ENCODE measurements at places on chromosomes 16 and 17.

- DNase-seq = no peak
These were observed 3.0 kb downstream of the METRNL start for GRCh38 chr17:83082424-83082823.

- no peak for DNase-seq
These were observed 851 bp downstream of the EDC4 start for GRCh38 chr16:67873435-67874370.

- DNase-seq = peak; percentile 46
These were observed 11.7 kb downstream of the GJD3 start for GRCh38 chr17:40352779-40353394.

DNA sequence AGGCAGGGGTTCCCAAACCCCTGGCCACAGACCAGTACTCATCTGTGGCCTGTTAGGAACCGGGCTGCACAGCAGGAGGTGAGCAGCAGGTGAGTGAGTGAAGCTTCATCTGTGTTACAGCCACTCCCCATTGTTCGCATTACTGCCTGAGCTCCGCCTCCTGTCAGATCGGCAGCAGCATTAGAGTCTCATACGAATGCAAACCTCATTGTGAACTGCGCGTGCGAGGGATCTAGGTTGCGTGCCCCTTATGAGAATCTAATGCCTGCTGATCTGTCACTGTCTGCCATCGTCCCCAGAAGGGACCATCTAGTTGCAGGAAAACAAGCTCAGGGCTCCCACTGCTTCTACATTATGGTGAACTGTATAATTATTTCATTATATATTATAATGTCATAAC lies 25.1 kb upstream of the RMI2 start:
- DNase-seq = no peak

- DNase-seq = peak; percentile 61
These were observed 108.5 kb upstream of the CCL2 start for GRCh38 chr17:34146440-34147043.

GRCh38 chr17:19540706-19541370 lies 7.2 kb downstream of the SLC47A1 start:
- no peak for DNase-seq

- DNase-seq = no peak
These were observed 45.6 kb downstream of the PRMT7 start for GRCh38 chr16:68356249-68356918.

GRCh38 chr17:11598274-11599221 lies at the start of gene DNAH9:
Gene DNAH9 (plus strand): TSS chr17:11598470. CDS start chr17:11598499, 29 bp downstream.
- DNase-seq = peak; percentile 98

DNA sequence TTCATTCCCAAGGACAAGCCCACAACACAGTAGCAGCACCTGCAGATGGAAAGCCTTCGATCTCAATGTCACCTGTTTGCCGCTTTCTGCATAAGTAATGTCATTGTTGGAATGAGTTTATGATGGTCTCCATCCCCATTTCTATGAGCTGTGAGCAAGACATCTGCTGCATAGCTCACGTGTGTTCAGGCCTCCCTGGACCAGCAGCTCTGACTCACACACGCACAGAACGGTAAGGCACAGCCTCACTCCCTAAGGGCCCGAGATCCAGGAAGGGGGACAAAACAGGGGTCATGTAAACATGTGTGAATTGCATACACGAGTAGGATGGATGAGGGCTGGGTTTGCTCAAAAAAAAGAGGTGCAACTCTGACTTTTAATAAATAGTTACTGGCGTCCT lies 223.1 kb downstream of the SOX9 start:
- no peak for DNase-seq

DNA sequence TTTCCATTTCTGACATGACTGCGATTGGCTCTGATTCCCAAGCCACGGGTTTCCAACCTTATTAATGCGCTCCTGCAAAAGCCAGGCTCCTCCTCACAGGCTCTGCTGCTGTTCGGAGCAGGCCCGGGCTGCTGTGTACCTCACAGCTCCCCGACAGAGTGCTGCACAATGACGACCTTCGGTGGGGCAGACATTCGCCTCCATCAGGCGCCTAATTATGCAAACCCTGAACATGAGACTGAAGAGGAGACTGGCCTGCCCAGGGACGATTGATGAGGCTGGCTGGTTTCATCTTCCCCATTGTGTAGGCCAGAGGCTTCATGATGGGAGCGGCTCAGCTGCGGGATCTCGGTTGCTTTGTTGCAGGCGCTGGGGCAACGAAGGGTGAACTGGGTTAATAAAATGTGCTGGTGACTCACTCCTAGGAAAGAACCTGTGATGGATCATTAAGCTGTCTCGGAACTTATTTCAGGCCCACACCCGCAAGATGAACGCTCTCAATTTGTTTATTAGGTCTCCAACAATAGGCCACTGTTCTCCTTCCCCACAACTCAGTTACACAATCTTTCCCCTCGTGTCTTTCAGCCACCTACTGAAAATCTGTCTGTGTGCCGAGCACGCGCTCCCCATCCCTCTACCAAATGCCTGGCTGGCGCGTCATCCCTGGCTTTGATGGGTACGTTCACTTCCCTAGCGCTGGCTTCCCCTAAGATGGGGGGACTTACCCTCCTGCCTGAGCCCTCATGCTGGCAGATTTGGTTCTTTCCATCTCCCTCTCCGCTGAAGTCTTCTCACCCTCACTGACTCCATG lies 27.2 kb upstream of the TOB1 start:
- peak; percentile 94 for DNase-seq

DNA sequence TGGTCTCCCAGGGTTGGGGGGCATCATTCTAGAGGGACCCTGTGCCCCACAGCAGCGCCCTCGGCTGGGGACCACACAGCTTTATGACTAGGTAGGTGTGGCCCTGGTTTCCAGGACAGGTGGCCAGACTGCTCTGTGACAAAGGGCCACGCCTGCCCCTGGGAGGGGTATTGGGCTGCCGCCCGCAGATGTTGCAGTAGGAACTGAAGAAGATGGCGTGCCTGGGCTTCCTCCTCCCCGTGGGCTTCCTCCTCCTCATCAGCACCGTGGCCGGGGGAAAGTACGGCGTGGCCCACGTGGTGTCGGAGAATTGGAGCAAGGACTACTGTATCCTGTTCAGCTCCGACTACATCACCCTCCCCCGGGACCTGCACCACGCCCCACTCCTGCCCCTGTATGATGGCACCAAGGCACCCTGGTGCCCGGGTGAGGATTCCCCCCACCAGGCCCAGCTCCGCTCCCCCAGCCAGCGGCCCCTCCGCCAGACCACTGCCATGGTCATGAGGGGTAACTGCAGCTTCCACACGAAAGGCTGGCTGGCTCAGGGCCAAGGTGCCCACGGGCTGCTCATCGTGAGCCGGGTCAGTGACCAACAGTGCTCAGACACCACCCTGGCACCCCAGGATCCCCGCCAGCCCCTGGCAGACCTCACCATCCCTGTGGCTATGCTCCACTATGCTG lies at the start of gene SPPL2C:
Gene SPPL2C (plus strand): TSS at position 187 of the 681 bp plus-strand sequence. CDS start 26 bp downstream, at position 213.
- DNase-seq = no peak

Measured in kidney (tissue), 22 donors.